ENCODE measurements at places on chromosomes 1 and 21.

- peak; percentile 77 for DNase-seq
Observed at GRCh38 chr1:200802865-200803512, 64.3 kb downstream of the CAMSAP2 start.

- no peak for DNase-seq
Observed at GRCh38 chr21:41158026-41158425, 9.9 kb upstream of the BACE2 start.

GRCh38 chr21:24302400-24302799, 1304.9 kb downstream of the MRPL39 start:
- no peak for DNase-seq

GRCh38 chr1:151838222-151839081, 1.2 kb downstream of the C2CD4D start:
- DNase-seq: peak; percentile 27

- no peak for DNase-seq
Observed at GRCh38 chr1:168083456-168084325, 53.0 kb downstream of the GPR161 start.
